ENCODE measurements at places on chromosomes 1 and 21. TPM values are rescaled to one million over a fixed set of nuclear protein-coding genes. Genes with fewer than 3 reads are reported as not detected.

Gene CAMSAP2
- 27.4 TPM for total RNA-seq

DNA sequence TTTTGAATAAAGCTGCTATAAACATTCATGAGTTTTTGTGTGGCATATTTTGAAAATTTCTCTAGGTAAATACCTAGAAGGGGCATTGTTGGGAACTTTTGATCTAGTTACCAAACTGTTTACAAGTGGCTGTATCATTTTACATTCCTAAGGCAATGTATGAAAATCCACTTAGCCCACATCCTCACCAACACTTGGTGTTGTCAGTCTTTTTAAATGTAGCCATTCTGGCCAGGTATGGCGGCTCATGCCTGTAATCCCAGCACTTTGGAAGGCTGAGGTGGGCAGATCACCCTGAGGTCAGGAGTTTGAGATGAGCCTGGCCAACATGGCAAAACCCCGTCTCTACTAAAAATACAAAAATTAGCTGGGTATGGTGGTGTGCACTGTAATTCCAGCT, 5.9 kb upstream of the KCNE2 start:
- no peak for DNase-seq

DNA sequence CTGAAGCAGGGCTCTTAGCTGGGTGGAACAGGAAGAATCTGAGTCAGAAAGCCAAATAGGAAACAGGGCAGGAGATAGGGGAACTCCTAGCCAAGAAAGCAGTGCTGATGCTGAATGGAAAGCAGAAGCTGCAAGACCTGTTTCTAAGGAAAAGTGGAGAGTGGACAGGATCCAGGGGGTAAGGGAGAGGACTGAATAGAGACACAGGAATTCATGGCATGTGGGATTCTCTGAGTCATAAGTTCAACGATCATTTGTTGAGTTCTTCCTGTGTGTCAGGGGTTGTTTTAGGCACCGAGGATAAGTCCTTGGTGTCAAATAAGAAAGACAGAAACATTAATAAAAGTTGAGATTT, 153.8 kb upstream of the FGGY start:
- DNase-seq = no peak

GRCh38 chr1:39416609-39417008, 74.8 kb upstream of the BMP8A start:
- DNase-seq = no peak

Gene CFAP74
- total RNA-seq = 1.5 TPM

DNA sequence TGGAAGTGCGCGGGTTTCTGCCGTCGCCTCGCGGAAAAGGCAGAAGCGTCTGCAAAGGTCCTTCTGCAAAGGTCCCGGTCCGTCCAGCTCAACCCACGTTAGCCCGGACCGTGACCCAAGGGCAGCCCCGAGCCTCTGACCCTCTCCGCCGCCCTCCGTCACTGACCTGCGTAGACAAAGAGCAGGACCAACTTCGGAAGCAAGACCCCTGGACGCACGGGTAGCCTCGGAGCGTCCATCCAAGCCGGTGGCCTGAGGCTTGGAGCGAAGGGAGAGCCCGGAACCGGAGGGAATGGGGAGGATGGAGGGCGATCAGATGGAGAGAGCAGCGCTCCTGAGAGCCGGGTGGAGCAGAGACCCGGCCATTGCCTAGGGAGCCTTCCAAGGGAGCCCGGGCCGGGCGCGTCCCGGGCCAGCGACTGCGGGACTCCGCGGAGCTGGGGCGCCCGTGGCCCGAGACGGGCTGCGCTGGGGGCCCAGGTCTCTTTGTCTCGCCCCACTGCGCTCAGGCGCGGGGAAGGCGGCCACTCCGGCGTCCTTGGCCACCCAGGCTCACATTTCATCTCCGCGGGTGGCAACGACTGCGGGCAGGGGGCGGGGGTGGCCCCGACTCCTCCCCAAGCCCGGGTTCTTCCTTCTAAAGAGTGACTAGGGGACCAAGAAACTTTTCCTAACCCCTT, at the start of gene CYYR1:
CYYR1 (minus strand) TSS at position 585 of the 680 bp plus-strand sequence; CDS start at position 239, 346 bp downstream.
- DNase-seq = peak; percentile 81

Gene OR2G6
- not detected for total RNA-seq

DNA sequence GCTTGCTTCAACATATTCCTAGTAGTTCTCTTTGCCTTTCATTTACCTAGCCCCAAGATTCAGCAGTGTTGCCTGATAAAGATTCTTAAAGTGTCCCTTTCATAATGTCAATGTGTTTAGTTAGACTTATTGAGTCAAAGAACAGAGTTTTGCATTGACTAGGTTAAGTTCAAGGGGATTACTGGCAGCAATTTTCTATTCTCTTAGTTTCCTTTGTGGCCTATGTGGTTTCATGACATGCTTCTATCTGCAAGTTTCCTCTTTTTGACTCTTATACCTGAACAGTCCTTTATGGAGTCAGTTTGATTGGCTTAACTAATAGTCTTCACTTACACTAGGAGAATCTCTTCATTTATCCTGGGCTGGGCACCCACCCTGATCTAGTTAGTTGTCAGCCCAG, 151.3 kb downstream of the ADGRL4 start:
- no peak for DNase-seq

Gene ATP1A2
- 0.26 TPM for total RNA-seq

Gene SLC16A4
- total RNA-seq = 2.0 TPM

All from type B pancreatic cell (in vitro differentiated cells).